ENCODE measurements at places on chromosomes 11 and 22.

GRCh38 chr11:12288212-12288930 lies 89.0 kb upstream of the PARVA start:
- DNase-seq = peak; percentile 71

DNA sequence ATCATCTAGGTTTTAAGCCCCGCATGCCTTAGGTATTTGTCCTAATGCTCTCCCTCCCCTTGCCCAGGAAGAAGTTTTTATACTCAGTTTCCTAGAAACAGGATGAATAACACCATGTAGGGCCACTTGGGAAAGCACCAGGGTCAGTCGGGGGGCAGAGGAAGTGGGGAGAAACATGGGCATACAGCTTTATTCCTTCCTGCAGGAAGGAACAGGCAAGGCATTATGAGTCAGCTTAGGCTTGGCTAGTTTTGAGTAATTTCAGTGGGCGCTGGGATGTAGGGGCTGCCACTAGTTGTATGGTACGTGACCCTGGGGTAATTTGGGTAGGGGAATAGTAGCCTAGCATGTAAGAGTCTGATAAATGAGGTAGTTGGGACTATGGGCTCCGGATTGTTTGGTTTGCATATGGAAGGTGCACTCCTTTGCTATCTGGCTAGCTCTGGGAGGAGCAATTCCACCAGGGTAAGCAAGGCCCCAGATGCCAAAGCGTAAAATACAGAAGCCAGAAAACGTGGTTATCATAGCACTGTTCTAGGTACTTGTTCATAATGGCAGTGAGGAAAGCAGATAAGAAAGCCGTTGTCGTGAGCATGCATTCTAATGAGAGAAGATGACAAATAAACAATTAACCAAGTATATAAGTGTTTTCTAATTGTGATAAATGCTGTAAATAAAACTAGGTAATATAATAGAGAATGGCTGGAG lies 24.8 kb downstream of the ACER3 start:
- DNase-seq = no peak

DNA sequence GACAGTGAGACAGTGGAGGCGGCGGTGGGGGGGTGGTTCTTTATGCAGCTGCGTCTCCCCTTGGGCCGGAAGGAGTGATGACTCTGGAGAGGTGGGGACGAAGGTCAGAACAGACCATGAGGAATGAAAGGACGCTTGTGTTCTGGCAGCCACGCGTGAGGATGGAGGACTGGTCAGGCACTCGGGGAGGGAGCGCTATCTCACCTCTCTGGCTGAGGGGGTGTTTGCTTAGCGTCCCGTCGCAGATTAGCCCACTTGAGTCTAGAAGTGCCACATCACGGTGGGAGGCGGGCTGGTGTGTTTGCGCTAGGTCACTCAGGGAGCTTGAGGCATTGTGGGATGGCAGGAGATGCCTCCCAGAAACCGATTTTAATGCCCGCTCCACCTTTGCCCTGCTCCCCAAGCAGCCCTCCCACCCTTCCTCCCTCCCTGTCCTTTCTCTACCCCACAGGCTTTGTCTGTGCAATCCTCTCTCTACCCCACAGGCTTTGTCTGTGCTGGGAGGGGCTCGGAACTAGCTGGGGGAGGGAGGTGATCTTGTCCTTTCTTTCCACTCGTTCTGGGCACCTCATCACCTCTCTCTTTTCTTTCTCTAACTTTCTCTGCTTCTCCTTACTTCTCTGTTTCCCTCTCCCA lies 97.8 kb downstream of the PKNOX2 start:
- DNase-seq = no peak

GRCh38 chr11:105148241-105148640 lies 8.7 kb upstream of the CARD18 start:
- DNase-seq = no peak

DNA sequence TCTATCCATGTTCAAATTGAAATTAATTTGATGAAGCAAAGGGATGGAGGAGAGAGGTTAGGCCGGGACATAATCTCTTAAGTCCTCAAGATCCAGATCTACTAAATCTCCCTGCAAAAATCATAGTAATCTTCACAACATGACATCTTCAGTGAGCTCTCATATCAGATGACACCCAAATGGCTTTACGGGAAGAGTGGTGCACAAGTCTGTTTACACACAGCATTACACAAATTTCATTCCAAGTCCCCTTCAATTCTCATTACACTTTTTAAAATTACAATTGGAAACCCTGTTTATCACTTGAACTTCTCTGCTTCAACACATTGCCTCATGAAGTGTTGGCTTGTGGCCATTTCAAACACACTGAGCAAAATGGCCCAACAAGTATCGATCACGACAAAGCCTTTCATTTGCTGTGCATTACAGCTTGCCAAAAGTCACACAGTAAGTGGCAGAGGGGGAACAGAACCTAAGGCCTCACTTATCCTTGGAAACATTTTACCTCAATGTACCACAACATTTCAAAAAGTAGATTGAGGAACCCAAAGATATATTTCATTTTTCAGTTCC lies 17.9 kb upstream of the TPH1 start:
- DNase-seq = no peak

- no peak for DNase-seq
Measured at GRCh38 chr11:111819161-111819828, 52.1 kb downstream of the ALG9 start.

DNA sequence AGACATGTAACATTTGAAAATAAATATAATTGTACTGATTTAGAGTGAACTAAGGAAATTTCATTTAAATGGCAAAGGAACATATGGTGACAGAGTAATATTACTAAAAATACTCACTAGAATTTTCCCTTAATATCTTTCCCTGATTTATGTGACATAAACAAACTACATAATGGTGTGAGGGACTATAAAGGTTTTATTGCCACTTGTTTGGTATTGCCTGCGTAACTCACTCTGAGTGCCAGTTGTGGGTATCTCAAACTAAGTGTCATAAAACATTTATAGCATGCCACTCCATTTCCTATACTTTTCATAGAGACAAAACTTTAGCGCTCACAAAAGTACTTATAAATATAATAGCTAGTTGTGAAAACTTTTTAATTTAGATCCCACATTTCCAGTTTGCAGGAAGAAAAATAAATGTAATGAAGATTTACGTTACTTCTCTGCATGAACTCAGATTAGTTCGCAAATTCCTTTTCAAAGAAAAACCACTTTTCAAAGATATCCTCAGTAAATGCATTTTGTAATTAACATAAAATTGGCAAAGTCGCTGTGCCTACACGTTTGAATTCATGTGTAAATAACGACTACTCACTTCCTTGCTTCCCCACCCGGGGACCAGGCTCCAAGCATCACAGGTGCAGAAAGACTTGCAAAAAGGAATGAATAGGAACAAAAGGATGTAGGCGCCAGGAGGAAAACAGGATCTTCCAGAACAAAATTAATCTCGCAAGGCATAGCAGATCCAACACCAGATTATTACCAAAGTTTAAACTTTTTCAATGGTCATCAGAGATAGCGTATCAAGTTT lies 1.6 kb upstream of the QSER1 start:
- DNase-seq = no peak

DNA sequence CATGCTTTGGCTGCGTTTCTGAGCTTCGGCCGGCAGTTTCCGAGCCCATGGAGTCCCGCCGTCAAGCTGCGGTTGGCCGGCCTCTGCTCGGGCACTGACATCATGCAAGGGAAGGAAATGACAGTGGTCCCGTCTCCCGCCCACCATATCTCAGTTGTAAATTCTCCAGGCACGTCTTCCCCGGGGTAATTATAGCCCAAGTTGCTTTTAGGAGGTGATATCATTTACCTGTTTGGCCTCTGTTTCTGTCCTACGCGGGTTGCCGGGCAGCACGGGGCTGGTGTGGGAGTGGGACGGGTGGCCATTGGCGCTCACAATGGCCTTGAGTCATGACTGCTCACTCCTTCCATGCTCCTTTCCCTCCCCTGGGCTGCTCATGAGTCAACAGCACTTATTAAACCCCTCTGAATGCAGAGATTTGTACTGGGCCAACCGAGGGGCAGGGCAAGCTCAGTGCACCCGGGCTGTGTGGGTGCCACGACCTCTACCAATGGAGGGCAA lies 4.2 kb upstream of the ANO1 start:
- DNase-seq = peak; percentile 50

- no peak for DNase-seq
Measured at GRCh38 chr11:130710497-130711012, 205.7 kb downstream of the SNX19 start.

GRCh38 chr11:76321340-76321739 lies 59.6 kb downstream of the THAP12 start:
- no peak for DNase-seq

- no peak for DNase-seq
Measured at GRCh38 chr11:48041877-48042695, 61.7 kb downstream of the PTPRJ start.

DNA sequence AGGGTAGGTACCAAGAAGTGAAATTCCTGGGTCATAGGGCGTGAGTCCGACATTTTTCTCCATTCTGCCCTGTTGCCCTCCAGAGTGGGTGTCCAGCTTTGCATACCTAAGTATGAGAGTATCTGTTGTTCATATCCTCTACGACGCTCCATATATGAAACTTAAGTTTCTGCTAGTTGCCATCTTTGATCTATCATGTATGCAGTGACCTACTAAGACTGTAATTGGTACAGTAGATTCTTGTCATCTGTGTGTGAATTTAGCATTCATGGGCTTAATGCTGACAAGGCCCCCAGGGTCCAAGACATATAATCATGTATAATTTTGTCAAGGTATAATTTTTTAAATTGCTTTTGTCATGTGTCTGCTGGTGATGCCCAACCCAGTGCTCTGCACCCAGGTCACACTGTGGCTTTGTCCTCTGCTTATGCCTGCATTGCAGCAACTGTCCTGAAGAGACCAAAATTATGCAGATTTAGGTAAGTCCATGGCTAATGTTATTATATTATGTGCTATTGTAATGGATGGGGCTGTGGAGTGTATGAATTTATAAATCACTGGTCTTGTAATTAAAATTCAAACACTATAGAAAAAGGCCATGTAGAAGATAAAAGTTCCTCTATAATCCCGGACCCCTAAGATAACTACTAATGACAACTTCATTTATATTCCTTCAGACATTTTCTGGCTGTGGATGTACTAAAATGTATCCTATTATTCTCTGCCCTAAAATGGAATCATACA lies 12.2 kb downstream of the NEAT1 start:
- peak; percentile 19 for DNase-seq

- no peak for DNase-seq
Measured at GRCh38 chr11:34493468-34493867, 20.1 kb downstream of the ELF5 start.

DNA sequence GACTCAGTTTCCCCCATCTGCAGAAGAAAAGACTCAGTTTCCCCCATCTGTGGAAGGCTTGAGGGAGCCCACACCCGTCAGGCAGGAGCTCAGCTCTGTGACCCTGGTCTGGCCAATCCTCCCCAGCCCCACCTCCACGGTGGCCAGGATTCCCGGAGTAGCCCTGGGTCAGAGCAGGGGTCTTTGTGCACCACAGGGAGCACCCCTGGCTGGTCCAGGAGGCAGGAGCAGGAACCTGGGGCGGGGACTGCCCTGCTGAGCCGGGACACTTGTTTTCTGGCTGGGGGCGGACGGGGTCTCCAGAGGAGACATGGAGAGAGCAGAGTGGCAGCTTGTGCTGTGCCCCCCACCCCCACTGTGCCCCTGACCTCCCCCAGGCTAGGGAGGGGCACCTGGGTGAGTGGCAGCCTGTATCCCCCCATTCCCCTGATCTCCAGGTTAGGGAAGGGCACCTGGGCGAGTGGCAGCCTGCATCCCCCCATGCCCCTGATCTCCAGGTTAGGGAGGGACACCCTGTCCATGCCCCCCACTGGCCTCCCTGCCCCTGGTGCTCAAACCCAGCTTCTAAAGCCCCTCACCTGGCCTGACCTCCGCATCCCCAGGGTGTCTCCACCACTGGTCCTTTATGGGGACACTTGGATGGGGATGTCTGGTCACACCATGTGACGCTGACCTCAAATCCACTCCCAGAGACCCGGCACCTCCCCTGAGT lies 18.8 kb downstream of the IL17REL start:
- DNase-seq = no peak

DNA sequence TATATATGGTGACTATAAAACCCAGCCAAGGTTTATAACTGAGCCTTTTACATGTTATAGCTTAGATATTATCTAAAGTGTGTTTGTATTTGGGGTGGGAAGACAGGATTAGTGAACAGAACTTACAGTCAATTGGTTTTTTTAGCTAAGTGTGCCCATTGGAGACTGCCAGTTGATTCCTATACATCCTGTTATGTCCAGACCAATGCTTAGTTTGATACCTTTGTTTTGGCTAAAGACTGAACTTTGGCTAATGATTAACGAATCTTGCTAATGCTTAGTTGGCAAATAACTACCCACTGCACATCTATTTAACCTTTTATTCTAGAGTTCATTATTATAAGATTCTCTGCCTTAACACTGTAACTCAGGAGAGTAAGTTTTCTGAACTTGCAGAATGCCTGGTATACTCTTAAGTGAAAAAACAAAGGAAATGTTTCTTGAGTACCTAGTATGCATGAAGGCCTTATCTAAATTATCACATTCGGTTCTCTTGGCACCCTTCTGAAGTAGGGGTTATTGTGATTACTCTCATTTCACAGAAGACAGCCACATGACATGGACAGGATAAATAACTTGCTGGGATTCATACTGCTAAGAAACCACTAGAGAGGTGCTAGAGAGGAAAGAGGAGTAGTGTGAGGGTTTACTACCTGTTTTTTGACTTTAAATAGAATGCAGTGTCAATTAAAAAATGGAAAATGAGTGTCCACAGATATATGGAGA lies 54.0 kb downstream of the KREMEN1 start:
- no peak for DNase-seq

DNA sequence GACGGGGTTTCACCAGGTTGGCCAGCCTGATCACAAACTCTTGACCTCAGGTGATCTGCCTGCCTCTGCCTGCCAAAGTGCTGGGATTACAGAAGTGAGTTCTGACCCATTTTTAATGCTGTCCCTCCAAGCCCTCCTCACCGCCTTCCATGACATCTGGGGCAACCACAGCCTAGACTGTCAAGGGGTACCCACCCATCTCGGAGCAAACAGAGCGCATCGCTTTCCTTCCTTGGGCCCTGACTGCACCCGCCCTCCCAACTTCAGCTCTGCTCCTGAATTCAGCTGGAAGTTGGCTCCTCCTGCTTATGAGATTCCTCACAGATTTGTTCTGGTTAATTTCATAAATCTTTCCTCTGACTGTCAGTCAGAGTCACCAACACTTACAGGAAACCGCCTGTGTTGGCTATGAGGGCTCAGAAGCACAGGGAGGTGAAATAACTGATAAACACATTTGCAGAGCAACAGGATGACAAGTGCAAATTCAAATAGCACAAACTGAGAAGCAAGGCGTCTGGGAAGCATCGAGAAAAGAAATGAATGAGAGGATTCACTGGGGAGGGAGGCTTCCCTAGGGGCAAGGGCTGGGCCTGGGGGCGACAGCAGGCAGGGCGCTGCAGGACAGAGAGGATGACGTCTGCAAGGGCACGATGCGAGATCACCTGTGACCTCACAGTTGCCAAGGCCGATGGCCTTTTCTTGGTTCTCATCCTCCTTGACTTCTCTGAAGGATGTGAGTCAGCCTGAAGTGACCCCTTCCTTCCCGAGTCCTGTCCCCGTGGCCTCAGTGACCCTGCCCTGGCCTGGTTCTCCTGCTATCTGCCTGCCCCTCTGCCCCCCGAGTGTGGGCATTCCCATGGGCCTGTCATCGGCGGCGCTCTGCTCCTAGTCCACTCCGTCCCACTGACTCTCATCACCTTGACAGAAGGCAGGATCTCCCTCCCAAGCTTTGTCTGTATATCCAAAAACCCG lies 6.1 kb downstream of the IFT27 start:
- no peak for DNase-seq

GRCh38 chr11:19499026-19499669 lies 213.5 kb upstream of the NAV2 start:
- DNase-seq = no peak

- DNase-seq = no peak
Measured at GRCh38 chr22:30309951-30310741, 16.6 kb downstream of the TBC1D10A start.

GRCh38 chr11:44950031-44950624 lies 555 bp downstream of the TP53I11 start:
- DNase-seq = no peak

Data from breast epithelium (tissue), 4 donors.